ENCODE measurements at places on chromosomes 3 and 15. TPM values are rescaled to one million over a fixed set of nuclear protein-coding genes. Genes with fewer than 3 reads are reported as not detected.

GRCh38 chr3:177282119-177282655, 84.9 kb upstream of the TBL1XR1 start:
- H3K4me3 ChIP-seq, result no peak overlapping the region
- no peak for DNase-seq
- no peak overlapping the region for H3K27ac ChIP-seq
- H3K27me3 ChIP-seq, result no peaks in the 10 kb centered on the region
- H3K36me3 ChIP-seq, result peaks cover 4% of the 10 kb centered on the region

MYO5C gene
- 1.3 TPM for total RNA-seq

DNA sequence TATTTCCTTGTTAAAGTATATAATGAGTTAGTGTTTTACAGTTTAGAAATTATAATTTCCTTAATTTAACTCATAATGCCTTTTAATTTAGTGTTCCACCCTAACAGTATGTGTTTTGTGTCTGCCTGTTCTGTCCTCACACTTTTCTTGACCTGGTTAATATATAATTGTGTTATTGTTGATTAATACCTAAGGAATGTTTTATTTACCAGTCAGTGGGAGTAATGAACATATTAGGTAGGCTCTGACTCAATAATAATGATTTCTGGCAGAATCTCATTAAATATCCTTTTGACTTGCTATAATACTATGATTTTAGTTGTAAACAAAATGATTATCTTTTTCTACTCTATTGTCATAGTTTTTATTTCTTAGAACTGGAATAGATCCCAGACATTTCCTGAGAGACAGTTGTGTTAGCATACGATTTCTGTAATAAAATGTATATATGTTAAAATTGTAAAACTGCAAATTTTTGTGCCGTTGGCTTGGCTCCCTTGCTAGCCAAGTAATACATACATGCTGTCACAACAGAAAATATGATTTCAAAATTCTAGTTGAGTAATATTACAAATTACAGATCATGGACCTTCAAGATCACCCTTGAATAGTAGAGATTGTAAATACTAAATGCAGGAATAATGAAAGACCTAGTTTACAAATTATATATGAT, 51.9 kb downstream of the RASA2 start:
- peaks cover 62% of the 10 kb centered on the region for H3K36me3 ChIP-seq
- no peak for DNase-seq
- H3K27me3 ChIP-seq, result no peaks in the 10 kb centered on the region
- peaks cover 61% of the 10 kb centered on the region for H3K4me1 ChIP-seq
- H3K27ac ChIP-seq, result peak overlapping the region; percentile 63

DNA sequence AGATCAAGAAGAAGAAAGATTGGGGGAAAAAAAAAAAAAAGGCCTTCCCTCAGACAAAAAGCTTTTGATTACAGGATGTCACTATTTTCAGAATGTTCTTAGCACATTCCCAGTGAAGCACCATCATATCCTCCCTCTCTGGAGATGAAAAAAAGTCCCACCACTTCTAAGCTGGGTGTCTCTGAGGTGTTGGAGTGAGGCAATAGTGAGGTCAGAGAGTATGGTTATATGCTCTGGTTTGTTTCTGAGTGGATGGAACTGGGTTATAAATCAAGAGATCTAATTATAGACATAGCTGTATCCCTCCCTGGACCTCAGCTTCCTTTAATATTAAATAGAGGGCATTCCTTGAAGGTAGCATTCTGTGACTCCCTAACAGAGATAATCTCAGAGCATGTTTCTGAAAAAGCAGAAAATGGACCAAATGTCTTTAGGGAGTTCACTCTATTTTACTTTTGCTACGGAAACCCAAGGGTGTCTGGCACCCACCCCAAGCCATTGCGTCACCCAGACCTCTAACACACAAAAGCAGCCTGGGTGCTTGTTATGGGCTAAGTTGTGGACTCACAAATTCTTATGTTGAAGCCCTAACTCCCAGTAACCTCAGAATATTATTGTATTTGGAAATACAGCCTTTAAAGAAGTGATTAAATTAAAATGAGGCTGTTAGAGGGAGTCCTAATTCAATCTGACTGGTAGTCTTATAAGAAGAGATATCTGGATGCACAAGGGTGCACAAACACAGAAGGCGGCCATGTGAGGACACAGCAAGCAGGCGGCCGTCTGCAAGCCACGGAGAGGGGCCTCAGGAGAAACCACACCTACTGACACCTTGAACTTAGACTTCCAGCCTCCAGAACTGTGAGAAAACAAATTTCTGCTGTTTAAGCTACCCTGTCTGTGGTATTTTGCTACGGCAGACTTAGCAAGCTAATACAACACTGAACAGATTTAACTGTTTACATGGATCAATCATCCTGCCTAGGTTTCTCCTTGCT, 81.5 kb downstream of the MB21D2 start:
- H3K4me1 ChIP-seq, result peaks cover 21% of the 10 kb centered on the region
- H3K27me3 ChIP-seq, result no peaks in the 10 kb centered on the region
- H3K4me3 ChIP-seq, result no peak overlapping the region
- H3K27ac ChIP-seq, result no peak overlapping the region
- H3K36me3 ChIP-seq, result peaks cover 1% of the 10 kb centered on the region

- no peak overlapping the region for H3K4me3 ChIP-seq
- no peak overlapping the region for H3K27ac ChIP-seq
- DNase-seq, result no peak
- no peaks in the 10 kb centered on the region for H3K36me3 ChIP-seq
- H3K27me3 ChIP-seq, result no peaks in the 10 kb centered on the region
Observed at GRCh38 chr15:41241221-41241964, 10.3 kb downstream of the CHP1 start.

DNA sequence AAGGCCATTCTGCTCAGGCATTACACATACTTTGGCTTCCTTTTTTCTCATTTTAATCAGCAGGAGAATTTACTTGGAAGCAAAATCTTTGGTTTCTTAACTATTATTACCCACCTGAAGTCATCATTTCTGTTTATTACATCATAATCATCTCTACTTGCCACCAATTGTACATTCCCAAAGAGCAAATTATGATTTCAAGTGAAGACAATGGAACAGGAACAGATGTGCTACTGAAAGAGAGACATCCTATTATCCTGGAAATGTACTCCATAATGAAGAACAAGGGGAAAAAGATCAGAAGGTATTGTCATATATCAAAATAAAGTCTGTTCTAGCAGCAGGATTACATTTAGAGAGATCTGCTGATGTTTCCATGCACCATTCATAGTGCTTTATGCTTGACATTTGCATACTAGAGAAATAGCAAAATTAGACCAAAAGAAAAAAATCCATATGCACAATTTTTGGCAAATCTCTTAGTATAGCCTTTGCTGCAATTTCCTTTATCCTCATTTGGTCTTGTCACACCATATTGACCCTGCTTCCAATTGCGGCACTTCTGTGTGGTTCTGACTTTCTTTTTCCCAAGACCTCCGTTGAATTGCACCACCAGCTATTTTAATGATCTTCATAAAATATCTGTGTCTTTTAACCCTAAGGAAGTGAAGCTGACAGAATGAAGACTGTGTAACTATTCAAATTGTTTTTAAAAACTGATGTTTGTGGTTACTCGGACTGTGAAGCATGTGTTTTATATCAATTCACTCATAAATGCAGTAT, 683.8 kb downstream of the ZNF385D start:
- no peak for DNase-seq
- no peaks in the 10 kb centered on the region for H3K4me1 ChIP-seq
- H3K36me3 ChIP-seq, result no peaks in the 10 kb centered on the region
- H3K27ac ChIP-seq, result no peak overlapping the region
- H3K27me3 ChIP-seq, result no peaks in the 10 kb centered on the region
- no peak overlapping the region for H3K4me3 ChIP-seq

CCDC66 gene
- total RNA-seq, result 21.1 TPM

All from activated CD8-positive, alpha-beta T cell treated with anti-CD3 and anti-CD28 coated beads for 36 hours (primary cell).